ENCODE measurements at places on chromosomes 5 and 9.

- DNase-seq, result no peak
Measured at GRCh38 chr9:86685556-86685955, 261.8 kb downstream of the GAS1 start.

GRCh38 chr5:68369457-68370125, 154.0 kb downstream of the PIK3R1 start:
- DNase-seq, result peak; percentile 31

- DNase-seq, result no peak
Measured at GRCh38 chr9:22103685-22104575, 94.8 kb upstream of the CDKN2B start.

- DNase-seq, result no peak
Measured at GRCh38 chr5:45609661-45610060, 86.5 kb downstream of the HCN1 start.

DNA sequence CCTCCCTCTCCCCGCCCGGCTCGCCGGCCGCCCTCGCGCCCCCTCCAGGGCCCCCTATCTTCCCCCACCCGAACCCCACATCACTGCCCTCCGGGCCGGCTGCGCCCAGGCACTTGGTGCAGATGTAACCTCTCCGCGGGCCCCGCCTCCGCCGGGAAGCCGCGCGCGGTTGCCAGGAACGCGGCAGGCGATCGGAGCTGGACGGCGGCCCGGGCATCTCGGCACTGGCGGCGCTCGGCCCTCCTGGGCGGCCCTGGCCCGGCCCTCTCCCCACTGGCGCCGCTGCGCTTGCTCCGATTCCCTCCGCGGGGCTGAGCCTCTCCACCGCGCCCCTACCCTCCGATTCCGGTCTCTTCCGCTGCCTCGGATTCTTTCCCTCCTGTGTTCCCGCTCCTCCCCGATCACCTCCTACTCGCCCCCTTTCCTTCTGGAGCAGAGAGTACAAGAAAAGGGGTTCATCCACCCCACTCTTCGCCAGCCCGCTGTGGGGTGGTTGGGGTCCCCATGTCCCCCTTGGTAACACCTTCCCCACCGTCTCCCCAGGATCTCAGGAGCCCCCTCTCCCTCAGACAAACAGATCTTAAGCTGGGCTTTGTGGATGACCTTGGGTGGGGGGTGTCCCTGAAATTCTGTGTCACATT, 70.6 kb downstream of the C9orf50 start:
- DNase-seq, result no peak

GRCh38 chr9:96186591-96187011, 115.4 kb downstream of the HSD17B3 start:
- DNase-seq, result no peak

DNA sequence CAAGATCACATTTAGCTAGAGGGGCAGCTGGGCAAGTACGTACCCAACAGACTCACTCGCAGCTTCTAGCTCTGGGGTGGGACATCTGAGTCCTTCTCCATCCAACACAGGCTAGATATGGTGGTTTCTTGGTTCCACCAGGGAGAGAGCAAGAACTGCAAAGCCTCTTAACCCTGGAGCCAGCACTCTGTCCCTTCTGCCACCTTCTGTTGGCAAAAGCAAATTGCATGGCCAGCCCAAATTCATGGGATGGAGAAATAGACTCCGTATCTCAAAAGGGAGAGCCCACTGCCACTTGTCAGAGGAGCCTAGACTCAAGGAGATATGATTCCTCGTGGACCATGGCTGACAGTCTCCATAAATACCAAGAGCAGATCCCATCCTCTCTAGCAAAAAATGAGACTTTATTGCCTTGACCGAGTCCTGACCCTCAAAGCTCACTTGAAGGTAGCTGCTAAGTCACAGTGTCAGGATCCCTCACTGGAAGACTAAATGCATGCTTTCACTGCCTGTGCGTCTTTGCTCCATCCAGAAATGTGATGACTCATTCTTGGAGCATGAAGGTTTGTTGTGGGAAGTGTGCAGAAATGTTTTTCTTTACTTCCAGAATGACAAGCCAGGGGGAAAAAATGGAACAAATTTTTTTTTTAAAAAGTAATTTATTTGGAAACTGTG, 28.8 kb upstream of the ROR2 start:
- no peak for DNase-seq
